ENCODE measurements at places on chromosomes 2 and 18.

GRCh38 chr2:216791303-216791702 is 68.6 kb downstream of the TNP1 start:
- DNase-seq: no peak

DNA sequence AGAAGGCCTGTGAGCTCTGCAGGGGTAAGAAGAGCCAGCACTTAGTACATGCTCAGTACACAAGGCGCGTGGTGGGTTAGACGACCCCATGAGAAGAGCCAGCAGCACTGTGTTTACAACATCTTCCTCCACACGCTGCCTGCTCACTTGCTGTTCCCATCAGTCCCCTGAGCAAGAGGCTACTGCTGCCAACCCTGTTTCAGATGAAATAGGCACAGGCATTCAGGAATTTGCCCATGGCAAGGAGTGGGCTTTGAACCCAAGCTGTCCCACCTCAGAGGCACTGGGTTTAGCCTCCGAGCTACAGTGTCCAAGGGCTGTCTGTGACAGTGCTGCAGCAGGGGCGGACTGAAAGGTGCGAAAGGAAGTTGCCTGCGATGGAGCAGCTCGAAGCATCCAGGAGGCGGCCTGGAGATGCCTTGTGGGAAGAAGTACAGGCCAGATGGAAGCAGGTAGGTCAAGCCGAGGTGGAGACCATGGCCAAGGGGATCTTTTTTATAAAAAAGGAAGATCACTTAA is 121.5 kb upstream of the PXDN start:
- no peak for DNase-seq

- no peak for DNase-seq
These were observed 201.1 kb downstream of the PTH2R start for GRCh38 chr2:208607694-208608093.

DNA sequence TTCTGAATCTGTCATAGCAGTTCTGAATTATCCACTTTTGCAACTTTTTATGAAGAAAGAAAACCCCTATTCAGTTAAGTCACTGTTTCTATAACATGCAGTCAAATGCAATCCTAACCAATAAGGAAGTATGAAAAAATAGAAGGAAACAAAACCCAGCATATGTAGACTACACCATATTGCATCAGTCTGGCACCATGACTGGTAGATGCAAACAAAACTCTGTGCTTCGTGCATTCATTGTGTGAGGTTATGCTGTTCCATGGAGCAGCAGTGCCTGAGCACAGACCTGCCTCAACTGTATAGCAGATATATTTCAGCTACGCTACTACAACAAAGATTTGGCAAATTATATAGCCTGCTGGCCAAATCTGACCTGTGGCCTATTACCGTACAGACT is 325.5 kb downstream of the LRP1B start:
- no peak for DNase-seq

GRCh38 chr18:48222118-48222517 is 187.1 kb downstream of the ZBTB7C start:
- no peak for DNase-seq

DNA sequence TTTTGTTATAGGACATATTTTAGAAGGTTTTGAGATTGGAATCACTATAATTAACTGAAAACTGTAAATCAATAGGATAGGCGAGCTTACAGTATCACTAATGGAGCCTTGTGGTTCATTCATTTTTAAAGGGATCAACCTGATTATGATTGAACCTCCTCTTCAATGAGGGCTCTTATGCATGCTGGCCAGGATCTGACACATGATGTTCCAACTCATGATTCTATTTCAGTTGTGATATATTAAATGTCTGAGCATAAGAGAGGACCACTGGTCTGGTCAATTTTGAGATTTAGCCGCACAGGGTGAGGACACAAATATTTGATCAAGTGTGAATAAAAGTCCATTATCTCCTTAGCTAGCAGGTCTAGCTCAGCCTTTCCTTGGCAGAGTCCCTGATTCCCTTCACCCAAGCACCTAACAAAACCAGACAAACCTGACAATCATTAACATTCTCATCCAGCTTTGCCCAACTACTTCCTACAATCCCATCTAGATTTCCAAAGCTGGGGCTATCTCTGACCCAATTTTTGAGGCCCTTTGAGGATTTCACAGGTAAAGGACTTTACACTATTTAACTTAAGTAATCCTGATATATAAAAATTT is 6.9 kb upstream of the MAP4K4 start:
- no peak for DNase-seq

DNA sequence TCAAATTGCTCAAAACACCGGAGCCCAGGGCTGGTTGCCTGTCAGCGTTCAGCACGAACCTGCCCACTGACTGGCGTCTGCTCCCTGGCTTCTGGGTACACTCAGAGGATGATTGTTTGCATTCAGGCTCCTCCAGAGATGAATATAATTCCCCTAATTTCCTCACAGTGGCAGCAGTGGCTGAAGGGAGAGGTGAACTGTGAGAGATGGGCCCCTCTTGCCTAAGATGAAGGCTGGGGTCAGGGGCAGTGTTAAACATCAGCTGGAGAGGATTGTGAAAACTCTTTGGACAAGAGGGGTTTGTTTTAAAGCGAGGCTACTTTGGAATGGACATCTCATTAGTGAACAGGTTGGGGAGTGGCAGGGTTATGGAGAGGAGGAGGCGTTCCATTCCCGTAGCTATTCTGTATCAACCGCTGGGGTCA is 31.0 kb downstream of the TCF7L1 start:
- no peak for DNase-seq

DNA sequence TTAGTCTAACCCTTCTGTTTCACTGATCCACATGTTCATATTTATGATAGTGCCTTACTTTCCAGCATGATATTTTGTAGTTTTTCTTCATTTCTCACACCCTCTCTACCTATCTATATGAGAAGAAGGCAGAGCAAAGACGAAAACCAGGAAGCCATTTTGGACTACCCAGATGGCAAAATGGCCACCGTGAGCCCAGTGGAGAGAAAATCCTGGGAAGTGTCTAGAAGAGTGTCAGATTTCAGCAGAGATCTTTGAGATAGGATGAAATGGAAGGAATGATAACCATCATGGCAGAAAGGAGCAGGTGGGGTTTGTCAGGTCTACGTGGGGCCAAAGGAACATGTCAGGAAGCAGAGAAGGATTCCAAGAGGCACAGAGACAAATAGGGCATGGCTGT is 84.0 kb upstream of the MYCN start:
- no peak for DNase-seq

DNA sequence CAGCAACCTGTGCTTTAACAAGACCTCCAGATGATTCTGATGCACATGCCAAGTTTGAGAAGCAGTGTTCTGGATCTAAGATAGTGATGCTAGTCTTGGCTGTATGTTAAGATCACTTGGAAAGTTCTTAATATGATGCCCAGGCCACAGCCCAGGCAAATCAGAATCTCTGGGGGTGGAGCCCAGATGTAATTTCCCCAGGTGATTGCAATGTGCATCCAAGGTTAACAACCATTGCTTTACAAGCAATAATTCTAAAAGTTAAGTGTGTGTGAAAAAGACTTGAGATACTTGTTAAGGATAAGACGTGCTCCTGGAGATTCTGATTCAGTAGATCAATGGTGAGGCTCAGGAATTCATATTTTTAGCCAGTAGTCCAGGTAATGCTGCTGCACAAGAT is 44.3 kb upstream of the MYO1B start:
- no peak for DNase-seq

- no peak for DNase-seq
These were observed 49.3 kb downstream of the SLC39A10 start for GRCh38 chr2:195706161-195706900.

DNA sequence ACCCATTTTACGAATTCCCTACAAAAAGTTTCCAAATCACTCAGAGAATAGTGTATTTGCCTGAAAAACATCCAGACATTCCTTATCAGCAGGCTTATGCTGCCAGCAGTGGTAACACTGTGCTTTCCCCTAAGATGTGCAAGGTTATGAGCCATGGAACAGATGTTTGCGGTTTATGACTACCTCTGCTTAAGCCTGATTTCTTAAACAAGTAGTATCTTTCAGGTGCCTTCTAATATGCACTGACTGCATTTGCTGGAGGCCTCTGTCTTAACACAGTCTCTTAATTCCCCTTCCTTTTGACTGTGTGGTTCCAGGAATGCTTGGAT is 54.8 kb downstream of the CDC42EP3 start:
- no peak for DNase-seq

GRCh38 chr2:175015340-175015739 is 10.2 kb upstream of the CHN1 start:
- no peak for DNase-seq

DNA sequence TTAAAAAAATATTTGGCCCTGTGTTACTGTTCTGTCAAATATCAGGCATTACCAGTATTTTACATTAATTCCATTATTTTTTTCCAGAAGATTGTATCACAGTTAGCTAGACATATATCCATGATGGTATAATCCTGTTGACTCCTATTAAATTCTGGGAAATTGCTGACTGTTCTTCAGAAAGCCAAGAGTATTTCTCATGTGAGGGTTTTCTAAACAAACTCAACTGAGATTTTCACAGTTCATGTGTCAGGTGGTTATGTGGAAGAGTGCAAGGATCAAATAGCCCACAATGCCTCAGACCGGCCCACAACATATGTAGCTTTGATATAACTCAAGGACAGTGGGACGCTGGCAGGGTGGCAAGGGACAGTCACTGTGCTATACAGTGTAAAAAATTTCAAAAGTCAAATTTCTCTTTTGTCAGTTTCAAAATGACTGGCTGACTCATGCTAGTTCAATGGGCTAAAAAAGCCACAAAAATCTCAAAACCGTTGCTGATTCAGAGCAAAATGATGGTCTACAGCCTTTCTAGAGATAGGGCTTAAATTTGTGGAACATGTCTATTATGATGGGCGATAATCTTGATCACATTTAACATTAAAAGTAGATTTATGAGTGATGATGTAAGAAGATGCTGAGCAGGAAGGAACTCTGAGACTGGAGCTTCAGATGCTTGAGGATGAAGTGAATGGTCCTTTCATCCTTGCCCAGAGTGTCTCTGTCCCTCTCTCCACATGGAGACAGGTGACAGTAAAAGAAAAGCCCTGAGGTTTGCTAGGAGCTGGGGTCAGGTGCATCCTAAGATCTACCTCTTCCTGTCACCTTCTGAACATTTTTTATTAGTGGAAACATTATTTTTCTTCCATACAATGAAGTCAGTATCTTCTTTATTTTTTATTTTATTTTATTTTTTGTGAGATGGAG is 175.8 kb upstream of the PIEZO2 start:
- DNase-seq: no peak

DNA sequence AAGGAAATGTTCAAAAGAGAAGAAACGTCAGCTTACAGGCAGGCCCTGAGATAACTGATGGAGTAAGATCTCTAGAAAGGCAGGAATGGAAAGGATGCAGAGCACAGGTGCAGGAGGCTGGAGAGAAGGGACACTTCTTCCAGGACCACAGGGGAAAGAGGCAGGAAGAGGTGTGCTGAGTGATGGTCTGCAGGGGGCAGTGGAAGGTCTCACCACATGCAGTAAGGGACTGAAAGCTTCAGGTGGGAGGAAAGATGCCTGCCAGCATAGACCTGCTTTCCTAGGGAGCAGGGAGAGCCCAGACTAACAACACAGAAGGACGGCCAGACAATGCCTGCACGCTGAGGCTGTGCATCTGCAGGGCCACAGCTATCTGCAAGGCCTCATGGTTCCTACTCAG is 156.8 kb downstream of the L3MBTL4 start:
- DNase-seq: no peak

DNA sequence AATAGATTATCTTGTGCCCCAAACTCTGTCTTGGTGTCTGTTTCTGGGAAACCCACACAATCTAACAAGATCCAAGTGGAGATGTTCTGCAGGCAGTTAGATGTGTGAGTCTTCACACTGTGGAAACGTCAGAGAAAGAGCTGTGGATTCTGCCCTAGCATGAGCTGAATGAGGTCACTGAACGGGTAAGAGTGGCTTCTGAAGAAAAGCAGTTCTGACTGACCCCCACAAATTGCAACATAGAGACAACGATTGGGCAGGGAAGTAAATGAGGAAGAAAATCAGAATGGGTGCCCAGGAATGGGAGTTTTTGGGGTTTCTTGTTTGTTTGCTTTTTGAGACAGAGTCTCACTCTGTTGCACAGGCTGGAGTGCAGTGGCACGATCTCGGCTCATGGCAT is 12.9 kb upstream of the RPL37A start:
- DNase-seq: no peak

DNA sequence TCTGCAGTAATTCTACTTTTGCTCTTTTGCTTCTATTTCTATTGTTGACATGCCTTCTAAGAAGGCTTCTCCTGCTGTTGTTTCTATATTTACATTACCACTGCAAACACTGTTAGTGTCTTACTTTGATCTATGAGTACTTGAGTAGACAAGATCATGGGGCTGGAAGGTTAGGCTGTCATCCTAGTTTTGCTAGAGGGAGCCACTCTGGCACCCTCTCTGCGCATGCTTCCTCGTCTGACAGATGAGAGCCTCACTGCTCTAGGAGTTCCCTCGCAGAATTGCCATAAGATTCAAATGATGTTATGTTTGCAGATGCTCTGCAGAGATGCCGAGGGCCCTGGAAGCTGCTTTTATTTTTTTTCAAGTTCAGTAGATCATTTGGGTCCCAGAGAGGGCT is 185.6 kb downstream of the RNF144A start:
- DNase-seq: no peak

DNA sequence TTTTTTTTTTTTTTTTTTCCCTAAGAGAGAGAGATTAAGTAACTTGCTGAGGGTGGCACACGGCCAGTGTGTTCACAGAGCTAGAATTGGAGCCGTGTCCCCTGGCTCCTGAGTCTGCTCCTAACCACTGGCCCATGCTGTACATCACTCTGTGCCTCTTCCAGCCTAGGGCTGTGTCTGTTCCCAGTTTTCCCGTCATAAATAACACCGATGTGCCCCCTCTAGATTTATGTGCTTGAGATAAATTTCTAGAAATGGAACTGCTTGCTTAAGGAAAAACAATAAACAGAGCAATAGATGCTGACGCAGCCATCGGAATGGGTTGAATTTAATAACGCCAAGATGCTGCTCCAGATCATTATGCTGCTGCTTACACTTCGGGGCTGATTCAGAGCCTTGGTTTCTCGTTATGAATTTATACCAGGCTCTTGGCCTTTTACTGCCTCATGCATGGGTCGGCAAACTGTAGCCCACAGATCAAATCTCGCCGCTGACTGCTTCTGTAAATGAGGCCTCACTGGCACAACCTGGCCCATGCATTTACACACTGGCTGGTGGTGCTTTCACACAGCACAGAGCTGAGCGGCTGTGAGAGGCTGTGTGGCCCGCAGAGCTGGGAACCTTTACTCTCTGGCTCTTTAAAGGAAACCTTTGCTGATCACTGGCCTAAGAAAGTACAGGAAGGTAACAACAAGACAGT is 58.1 kb downstream of the NDUFA10 start:
- DNase-seq: no peak

GRCh38 chr18:8911408-8912340 is 190.8 kb upstream of the NDUFV2 start:
- no peak for DNase-seq

GRCh38 chr2:122145856-122146255 is 390.4 kb downstream of the TSN start:
- no peak for DNase-seq

- no peak for DNase-seq
These were observed 127.0 kb upstream of the FZD5 start for GRCh38 chr2:207896525-207897285.

GRCh38 chr18:13548966-13549879 is 177.1 kb downstream of the FAM210A start:
- no peak for DNase-seq

GRCh38 chr2:145123606-145124005 is 603.7 kb upstream of the ZEB2 start:
- DNase-seq: no peak

GRCh38 chr2:124248386-124248785 is 223.3 kb downstream of the CNTNAP5 start:
- DNase-seq: no peak

Measured in activated CD4-positive, alpha-beta T cell treated with anti-CD3 and anti-CD28 coated beads, Interleukin-2, amount 50 U/mL, for 48 hours (primary cell).